ENCODE measurements at places on chromosomes 2 and 18.

DNA sequence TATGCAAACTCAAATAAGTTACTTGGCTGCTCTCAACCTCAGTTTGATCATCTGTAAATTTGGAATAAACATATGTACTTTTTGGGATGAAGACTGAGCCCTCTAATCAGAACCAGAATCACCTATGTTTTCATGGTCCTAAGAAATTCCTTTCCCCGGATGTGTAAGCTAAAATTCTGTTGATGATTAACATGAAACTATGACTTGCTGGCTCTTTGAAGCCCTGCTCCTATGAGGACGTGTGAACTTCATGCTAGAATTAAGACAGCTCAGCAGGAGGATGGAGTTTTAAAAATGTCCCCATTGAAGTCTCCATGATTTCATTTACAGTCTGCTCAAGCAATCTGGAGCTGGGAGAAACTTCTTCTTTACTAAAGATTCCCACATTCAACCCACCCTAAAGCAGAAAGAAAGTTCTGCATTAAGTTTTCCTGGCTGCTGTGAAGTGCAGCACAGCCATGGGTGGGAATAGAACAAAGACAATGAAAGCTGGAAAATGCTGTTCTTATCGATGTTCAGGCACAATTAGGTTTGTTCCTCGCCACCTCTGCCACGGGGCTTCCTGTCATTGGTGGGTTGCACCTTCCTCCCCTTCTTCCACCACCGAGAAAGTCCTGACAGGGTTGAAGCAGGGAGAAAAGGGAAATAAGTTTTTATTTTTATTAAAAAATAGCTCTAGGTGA, 50.9 kb downstream of the ADCYAP1 start:
- DNase-seq: no peak

GRCh38 chr2:239881031-239881471, 144.1 kb downstream of the NDUFA10 start:
- no peak for DNase-seq

- DNase-seq: peak; percentile 44
Measured at GRCh38 chr18:44789710-44790109, 109.0 kb downstream of the SETBP1 start.

- peak; percentile 74 for DNase-seq
Measured at GRCh38 chr2:70143314-70144150, 47.3 kb downstream of the C2orf42 start.

Data from lung microvascular endothelial cell (primary cell).